ENCODE measurements at places on chromosomes 6 and 20.
A peak's percentile ranks its signal among the peaks of the same experiment; 100 is the strongest.

- peak; percentile 19 for DNase-seq
Measured at GRCh38 chr6:31794294-31794865, 1.2 kb downstream of the VARS1 start.

- no peak for DNase-seq
Measured at GRCh38 chr20:24605937-24606455, 136.6 kb downstream of the SYNDIG1 start.

DNA sequence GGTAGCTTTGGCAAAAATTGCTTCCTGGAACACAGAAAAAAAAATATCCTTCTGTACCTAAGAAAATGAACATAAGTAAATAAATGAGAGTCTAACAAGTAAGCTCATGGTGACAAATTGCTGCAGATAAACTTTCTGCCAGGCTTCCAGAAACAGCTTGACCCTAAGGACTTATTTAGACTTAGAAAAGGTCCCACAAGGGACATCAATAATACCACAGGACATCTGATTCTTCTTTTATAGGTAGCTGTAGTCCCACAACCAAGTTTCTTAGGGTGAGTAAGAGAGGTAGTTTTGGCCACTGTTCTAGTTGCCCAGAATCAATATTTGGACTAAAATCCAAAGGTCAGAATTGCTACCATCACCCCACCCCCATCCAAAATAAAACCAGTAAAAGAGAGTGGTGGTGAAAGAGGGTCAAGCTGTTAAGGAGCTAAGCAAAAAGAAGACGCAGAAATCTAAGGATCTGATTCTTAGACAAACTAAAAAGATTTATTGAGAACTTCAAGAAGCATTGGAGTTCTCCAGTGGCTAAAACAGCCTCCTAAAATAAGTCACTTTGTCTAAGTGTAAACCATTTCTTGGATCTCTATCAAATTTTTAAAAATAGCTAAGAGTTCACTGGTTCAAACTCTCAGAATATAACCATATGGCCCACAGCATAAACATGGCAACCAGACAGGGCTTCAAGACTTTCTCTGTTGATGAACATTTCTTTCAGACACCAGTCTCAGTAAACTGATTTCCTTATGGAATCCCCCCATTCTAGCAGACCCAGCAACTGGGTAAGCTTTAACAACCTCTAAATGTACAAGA lies 180.6 kb downstream of the PTPRK start:
- no peak for DNase-seq

GRCh38 chr6:36306375-36306774 lies 30.3 kb downstream of the BNIP5 start:
- DNase-seq, result no peak

GRCh38 chr6:84623956-84624680 lies 140.3 kb downstream of the TBX18 start:
- DNase-seq, result peak; percentile 91

GRCh38 chr6:73451223-73452106 lies 632 bp downstream of the CGAS start:
- DNase-seq, result peak; percentile 25

DNA sequence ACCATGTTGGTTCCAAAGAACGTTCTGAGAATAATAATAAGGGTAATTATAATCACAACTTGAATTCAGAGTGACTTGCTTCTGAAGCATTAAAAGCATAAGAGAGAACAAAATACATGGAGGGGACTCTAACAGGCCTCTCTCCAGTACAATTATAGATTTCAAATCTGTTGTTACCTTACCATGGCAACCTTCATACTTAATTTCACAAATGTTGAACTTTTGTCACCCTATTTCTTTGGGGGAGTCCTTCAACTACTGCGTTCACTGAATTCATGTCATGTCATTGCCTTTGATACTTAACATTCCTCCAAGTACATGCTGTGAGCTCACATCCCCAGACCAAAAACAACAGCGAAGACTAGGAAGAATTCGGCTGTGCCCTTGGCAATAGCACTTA lies 104.0 kb downstream of the MKKS start:
- no peak for DNase-seq

DNA sequence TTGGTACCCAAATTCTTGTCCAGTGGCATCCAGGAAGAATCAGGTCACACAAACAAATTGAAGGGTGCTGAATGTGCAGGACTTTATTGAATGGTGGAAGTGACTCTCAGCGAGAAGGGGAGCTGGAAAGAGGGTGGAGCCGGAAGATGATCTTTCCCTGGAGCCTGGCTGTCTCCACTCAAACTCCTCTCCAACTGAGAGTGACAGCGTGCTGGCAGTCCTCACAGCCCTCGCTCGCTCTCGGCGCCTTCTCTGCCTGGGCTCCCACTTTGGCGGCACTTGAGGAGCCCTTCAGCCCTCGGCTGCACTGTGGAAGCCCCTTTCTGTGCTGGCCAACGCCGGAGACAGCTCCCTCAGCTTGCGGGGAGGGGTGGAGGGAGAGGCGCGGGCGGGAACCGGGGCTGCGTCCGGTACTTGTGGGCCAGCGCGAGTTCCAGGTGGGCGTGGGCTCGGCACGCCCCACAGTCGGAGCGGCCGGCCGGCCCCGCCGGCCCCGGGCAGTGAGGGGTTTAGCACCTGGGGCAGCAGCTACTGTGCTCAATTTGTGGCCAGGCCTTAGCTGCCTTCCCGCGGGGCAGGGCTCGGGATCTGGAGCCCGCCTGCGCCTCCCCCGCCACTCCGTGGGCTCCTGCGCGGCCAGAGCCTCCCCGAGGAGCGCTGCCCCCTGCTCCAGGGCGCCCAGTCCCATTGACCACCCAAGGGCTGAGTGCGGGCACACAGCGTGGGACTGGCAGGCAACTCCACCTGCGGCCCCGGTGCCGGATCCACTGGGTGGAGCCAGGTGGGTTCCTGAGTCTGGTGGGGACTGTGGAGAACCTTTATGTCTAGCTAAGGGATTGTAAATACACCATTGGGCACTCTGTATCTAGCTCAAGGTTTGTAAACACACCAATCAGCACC lies 26.7 kb upstream of the MBOAT1 start:
- no peak for DNase-seq

DNA sequence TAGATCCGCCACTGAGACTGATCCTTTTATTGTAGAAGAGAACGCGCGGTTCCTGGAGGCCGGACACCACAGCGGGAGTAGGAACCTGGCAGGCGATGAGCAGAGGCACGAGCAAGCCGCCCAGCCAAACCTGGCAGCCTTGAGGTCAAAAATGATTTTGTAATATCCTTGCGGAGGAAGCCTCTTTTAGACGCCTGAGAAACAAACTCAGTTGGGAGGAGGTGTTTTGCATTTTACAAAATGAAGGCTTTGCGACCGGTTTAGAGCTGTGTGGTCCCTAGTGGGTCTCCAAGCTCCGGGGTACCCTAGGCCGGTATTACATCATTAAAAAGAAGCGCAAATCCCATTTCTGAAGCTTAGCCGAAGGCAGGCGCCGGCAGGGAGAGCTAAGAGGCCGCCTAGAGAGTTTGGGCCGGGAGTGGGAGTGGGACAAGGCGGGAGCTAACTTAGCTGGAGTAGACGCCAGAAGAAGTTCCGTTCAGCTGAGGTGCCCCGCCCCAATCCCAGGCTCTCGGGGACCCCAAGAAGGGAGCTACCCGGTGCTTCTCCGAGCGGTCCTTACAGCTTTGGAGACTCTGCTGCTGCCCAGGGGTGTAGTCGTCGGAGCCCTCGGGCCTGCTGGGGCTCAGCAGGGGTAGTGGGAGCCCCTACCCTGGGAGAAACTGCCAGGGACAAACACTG lies 1.9 kb upstream of the TBX18 start:
- DNase-seq, result no peak

- no peak for DNase-seq
Measured at GRCh38 chr6:35041086-35041861, 99.9 kb downstream of the TCP11 start.

DNA sequence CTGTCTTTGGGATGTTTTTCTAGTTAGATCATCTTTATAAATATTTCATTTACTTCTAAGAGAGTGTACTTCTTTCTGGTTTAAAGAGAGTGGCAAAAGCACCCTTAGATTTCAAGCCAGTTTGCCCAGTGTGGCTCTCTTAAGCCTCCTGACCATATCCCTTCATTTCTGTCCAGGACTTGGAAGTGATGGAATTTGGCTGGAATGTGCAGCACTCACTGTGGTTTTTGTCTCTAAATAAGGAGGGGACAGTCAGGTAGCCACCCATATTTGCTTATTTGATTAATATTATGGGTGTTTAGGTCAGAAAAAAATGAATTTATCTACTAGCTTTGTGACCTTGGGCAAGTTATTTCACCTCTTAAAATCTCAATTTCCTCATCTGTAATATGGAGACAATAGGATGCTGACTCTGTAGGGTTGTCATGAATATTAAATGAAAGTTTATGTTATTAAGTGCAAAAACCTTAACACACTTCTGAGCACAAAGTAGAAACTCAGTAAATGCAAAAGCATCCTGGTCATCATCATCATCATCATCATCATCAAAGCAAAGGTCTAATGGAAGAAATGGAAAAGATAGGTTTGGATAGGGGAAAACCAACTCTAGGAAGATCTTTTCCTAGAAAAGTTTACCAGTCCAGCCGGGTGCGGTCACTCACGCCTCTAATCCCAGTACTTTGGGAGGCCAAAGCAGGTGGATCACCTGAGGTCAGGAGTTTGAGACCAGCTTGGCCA lies 3.1 kb downstream of the CRYBG1 start:
- DNase-seq, result no peak

GRCh38 chr6:33053230-33053629 lies 20.2 kb downstream of the HLA-DPA1 start:
- no peak for DNase-seq

- DNase-seq, result peak; percentile 22
Measured at GRCh38 chr6:33761922-33762629, 15.4 kb upstream of the IP6K3 start.

DNA sequence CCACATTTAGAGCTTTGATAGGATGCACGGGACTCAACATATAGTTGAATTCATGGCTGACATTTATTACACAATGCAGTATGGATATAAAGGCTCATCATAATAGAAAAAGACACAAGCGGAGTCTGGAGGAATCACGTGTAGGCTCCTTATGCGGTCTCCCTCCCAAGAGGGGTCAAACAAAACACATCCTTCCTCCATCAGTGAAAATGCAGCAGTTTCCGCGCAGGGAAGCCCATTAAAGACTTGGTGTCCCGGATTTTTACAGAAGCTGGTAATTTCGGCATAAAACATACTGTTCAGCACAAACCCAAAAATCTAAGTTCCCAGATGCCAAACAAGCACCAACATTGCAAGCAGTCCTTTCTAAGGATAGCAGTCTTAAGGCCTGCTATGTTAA lies 1.1 kb downstream of the USP45 start:
- DNase-seq, result peak; percentile 15

GRCh38 chr6:298233-299103 lies 6.2 kb downstream of the DUSP22 start:
- DNase-seq, result no peak

GRCh38 chr20:19727251-19727847 lies 30.7 kb upstream of the RIN2 start:
- no peak for DNase-seq

GRCh38 chr6:3749977-3750316 lies 1.6 kb downstream of the PXDC1 start:
- peak; percentile 72 for DNase-seq

- DNase-seq, result no peak
Measured at GRCh38 chr6:47116606-47117005, 74.5 kb upstream of the ADGRF1 start.

DNA sequence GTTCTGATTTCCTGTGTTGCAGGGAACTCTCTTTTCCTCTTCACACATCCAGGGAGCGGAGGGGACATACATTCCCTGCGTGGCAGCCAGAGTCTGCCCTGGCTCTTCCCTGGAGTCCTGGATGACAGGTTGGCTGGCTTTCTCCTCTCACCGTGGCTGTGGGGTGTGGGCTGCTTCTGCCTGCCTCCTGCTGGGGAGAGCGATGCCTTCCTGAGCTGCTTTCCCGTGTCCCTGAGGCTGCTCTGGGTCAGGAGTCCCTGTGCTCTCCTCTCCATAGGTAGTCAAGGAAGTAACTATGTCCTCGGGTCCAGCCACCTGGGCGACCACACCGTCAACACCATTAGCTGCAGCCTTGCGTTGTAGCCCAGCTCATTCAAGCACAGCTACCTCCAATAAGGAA lies 451.7 kb downstream of the QKI start:
- no peak for DNase-seq

DNA sequence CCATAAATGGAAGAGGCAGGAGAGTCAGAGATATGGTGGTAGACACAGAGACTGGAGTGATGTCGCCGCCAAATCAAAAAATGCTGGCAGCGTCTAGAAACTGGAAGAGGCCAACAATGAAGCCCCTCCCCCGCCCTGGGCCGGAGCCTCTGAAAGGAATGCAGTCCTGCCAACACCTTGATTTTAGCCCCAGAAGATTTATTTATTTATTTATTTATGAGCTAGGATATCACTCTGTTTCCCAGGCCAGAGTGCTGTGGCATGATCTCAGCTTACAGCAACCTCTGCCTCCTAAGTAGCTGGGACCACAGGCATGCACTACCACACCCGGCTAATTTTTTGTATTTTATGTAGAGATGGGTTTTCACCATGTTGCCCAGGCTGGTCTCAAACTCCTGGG lies 82.6 kb upstream of the CCDC167 start:
- DNase-seq, result no peak

GRCh38 chr20:513429-513828 lies 30.2 kb downstream of the CSNK2A1 start:
- no peak for DNase-seq

GRCh38 chr6:157755746-157756411 lies 67.2 kb upstream of the SNX9 start:
- no peak for DNase-seq

GRCh38 chr6:74941424-74941823 lies 264.4 kb downstream of the COL12A1 start:
- no peak for DNase-seq

GRCh38 chr6:143970456-143971218 lies 37.4 kb downstream of the PLAGL1 start:
- no peak for DNase-seq

GRCh38 chr6:44220913-44221290 lies 2.5 kb upstream of the SLC29A1 start:
- no peak for DNase-seq

- DNase-seq, result no peak
Measured at GRCh38 chr6:71334768-71335167, 46.2 kb downstream of the OGFRL1 start.

DNA sequence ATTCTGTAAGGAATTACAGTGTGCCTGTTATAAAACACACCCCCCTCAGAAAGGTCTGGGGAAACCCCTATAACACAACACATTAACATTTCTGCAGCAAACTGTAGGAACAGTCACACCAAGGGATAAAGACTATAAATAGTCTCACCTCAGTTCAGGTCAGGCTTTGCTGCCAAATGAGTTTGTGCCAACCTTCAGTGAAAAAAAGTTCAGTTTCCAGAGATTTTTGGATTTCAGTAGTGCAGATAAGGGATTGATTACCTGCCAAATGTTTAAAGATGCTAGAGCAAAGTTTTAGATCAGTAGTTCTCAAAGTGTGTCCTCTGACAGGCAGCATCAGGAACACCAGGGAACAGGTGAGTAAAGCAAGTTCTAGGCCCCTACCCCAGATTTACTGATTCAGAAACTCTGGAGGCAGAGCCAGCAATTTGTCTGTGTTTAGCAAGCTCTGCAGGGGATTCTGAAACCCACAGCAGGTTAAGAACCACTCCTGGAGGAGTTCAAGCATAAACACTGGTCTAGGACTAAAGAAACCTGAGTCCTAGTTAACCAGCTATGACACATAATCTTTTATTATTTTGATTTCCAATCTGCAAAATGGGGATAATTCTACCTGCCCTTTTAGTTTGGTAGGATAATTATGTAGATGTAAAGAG lies 111.0 kb downstream of the RCAN2 start:
- no peak for DNase-seq

GRCh38 chr6:168291450-168291849 lies 28.1 kb downstream of the DACT2 start:
- no peak for DNase-seq

Measured in brain microvascular endothelial cell (primary cell).